ENCODE measurements at places on chromosomes 3 and 15.

DNA sequence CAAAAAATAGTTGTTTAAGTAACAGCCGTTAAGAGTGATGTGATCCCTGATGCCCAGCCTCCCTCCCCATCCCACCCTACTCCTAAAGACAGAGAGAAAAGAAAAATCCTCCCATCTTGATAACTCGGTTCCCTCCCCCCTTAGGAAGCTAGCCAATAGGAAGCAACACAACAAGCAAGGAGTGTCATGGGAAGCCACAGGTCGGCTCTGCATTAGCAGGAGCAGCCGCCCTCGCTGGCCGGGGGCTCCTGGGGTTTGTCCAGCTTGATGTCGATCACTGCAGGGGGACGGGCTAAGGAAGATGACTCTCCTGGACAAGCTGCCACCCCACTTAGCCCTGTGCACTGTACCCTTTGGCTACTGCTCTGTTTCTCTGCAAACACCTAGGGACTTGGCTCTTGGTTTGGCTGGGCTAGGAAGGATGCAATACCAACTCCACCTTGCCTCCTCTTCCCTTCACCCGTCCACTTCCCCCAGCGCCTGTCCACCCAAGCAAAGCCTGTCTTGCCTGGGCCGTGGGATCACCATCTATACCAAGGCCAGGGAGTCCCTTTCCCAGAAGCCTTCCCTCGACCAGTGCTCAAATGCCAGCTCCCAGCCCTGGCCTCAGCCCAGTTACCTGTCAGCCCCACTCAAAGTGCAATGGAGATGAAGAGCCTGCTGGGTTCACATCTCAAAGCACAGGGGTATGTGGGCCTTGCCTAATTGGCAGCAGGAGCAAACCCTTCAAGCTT is 23.1 kb downstream of the SRPRB start:
- DNase-seq = peak; percentile 49

DNA sequence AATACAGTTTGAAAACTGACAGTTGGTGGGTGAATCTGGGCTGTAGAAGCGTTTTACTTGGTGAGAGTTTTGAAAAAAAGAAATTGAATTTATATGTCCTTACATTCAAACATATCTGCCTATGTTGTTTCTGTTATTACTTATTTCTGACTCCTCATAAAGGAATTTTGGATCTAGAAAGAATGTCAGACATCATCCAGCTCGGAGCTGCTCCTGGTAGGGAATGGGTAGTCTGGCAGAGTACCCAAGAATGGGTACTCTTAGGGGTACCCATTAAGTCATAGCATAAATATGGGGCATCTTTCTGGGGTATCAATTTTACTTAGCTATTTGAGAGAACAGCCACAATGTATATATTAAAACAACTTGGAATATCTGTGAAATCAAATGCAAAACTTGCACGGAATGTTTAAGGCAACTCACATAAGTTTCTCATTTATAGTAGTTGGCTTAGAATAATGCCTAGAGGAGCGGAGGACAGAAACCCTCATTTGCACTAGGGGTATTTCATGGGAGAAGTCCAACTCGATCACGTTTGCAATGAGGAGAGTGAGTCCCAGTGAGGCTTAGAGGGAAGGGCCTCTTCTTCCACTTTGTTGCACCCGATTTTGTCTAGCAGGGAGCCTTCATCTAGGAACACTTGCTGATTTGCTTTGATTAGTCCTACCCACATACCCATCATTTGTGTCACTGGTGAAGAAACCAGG is 2.4 kb upstream of the LARP6 start:
- DNase-seq = no peak

GRCh38 chr3:29686889-29687592 is 406.2 kb downstream of the RBMS3 start:
- no peak for DNase-seq

DNA sequence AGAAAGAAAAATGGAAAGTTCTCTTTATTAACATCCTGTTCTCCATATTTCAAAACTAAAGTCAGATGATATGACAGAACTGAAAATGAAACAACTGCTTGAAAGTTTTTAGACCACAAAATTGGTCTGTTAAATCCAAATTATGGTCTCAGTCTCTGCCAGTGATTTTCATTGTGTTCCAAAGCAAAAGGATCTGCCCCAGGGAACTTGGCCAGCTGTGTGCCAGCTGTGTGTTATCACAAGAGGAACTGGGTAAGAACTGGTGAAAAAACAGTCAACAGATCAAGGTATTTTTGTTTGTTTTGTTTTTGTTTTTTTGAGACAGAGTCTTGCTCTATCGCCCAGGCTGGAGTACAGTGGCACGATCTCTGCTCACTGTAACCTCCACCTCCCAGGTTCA is 323.3 kb downstream of the CTNNB1 start:
- no peak for DNase-seq

GRCh38 chr3:53478921-53479664 is 15.3 kb upstream of the CACNA1D start:
- no peak for DNase-seq

DNA sequence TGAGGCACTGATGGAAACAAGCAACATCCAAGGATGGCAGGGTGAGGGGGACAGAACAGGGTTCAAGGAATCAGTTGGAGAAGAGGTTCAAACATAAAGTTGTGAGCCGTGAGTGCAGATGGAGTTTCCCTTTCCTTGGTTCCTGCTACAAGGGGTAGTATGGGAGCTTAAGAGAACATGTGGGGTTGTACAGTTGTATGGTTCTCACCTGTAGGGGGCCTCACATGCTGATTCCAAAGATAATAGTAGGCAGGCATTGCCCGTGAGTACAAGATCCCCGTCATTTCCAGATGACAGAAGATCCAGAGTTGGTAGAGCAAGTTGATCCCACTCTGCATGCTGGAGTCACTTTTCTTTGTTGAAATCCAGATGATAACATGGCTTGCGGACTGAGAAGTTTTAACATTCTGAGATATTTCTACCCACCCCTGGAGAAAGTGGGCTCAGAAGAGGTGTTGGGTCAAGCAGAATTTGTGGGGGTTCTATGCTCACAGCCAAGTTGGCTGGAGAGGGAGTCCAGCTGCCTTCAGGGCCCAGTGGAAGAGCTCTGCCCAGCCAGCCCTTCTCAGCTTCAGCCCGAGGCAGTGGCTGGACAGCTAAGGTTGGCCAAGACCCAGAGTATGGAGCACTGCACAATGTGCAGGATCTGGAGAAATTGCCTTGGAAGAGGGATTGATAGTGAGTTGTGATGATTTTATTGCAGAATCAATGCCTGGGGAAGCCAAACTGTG is 141.8 kb downstream of the THSD4 start:
- no peak for DNase-seq

DNA sequence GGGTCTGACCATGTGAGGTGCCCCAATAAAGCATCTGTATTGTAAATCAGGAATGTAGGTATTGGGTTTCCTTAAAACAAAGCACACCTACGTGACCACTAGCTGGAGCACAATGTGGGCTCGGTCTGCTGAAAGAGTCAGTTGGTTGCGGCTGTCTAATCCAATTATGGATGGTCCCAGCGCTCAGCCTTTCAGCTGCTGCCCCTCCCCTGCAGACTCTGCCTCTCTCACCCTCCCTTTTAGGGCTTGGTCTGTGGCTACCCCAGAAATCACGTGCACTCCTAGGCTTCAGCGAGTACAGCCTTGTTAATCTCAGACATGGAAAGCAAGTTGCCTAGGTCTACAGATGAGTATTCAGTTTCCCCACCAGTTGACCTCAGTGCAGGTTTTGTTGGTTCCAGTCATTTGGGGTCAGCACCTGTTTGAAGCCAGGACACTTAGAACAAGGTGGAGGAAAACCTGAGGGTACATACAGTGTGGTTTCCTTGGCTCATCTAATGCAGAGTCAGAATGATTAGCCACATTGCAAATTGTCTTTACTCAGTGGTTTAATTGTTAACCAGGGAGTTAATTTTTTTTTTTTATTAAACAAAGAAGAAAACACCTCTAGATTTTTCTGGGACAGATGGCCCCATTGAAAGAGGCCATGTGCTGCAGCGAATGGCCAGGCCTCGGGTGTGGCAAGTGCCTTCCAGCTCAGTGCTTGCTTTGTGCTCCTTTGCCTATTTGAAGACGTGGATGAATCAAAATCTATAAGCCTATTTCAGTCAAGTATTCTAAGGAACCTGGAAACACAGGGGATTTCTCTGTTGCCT is 137.7 kb downstream of the IGF1R start:
- peak; percentile 38 for DNase-seq

DNA sequence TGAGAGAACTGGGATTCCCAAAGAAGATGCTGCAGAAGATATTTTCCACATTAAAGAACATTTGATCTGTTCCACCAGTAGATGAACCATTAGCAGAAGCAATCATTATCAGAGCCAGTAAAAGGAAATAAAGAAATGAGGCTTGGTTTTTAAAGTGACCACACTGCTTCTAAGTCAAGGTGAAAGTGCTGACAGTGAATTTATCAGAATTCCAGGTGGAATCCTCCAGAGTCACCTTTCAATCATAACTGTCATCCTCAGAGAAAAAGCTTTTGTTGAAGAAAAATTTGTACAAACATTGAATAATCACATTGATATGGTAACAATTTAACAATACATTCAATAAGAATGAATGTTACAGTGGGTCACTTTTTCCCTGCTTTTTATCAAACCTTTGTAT is 99.8 kb downstream of the GREM1 start:
- DNase-seq = no peak

- DNase-seq = no peak
These were observed 61.4 kb upstream of the POLG start for GRCh38 chr15:89395996-89396395.
